Endothelial cell (in vitro differentiated cells): ENCODE measurements at places on chromosomes 16 and 17. TPM values are rescaled to one million over a fixed set of nuclear protein-coding genes. Genes with fewer than 3 reads are reported as not detected.

CCL13 gene
- not detected for total RNA-seq

CD300A gene
- not detected for total RNA-seq

TMUB2 gene
- total RNA-seq: 39.2 TPM

PRR29 gene
- total RNA-seq: 25.3 TPM

ACOX1 gene
- total RNA-seq: 36.1 TPM

SNTB2 gene
- 16.8 TPM for total RNA-seq

- DNase-seq: no peak
These were observed 341.2 kb downstream of the GRIN2A start for GRCh38 chr16:9840761-9841665.

DNA sequence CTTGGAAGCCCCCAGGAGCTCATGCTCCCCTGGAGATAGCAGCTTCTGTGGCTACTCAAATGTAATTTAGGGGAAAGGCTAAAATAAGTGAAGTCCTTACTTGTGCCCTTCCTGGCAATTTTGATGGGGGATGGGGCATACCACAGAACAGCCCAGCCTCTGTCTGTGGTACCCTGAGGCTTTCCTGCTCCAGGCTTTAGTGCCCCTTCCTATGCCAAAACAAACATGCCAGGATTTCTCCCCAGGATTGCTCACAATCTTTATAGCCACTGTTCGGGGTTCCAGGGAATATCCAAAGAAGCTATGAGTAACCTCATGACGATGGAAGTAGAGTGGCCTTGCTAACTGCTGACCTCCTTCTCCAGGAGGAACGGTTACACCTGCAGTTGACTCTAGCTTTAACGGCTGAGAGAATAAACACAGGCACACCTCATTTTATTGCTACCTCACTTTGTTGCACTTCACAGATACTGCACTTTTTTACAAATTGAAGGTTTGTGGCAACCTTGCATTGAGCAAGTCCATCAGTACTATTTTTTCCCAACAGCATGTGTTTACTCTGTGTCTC is 24.9 kb downstream of the CCL4 start:
- no peak for DNase-seq

- no peak for DNase-seq
These were observed 25.1 kb downstream of the PRR11 start for GRCh38 chr17:59180626-59181025.

DNA sequence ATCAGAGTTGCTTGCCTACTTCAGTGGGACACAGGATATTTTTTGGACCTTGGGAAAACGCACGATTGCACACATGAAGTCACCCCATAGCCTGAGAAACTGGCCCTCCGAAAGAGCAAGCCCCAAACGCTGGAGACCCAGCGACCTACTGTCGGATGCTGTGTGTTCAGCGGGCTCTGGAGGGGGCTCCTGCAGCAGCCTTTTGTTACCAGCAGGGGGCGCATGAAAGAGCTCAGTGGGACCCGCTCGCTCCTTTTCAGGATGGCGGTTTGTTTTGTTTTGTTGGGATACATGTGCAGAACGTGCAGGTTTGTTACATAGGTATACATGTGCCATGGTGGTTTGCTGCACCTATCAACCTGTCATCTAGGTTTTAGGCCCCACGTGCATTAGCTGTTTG is 28.4 kb downstream of the MYH3 start:
- peak; percentile 47 for DNase-seq

DNA sequence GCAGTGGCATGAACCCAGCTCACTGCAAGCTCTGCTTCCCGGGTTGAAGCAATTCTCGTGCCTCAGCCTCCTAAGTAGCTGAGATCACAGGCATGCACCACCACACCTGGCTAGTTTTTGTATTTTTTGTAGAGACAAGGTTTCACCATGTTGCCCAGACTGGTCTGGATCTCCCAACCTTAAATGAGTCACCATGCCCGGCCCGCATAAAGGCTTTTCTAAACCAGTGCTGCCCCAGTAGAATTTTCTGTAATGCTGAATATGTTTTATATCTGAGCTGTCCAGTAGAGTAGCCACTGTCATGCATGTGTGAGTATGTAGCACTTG is 36.9 kb upstream of the WSB1 start:
- DNase-seq: no peak

DNA sequence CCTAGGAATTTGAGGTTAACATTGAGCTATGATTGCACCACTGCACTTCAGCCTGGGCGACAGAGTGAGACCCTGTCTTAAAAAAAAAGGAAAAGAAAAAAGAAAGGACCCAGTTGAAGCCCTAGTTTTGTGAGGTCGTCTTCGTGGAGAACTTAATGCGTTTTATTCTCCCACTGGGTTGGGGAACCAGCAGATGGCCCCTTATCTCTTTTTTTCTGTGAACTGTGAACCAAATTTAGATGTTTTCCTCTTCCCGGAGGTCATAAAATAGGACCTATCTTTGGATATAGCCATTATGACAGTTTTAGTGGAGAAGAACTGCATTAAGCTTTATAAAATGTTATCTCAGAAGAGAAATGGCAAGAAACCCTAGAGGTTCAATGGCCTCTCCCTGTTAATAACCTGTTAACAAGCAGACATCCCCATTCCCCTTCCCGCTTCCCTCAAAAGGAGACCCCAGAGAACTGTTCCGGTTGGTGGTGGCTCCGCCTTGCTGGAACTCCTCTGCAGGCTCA is 23.5 kb downstream of the KIAA0513 start:
- DNase-seq: no peak

DNA sequence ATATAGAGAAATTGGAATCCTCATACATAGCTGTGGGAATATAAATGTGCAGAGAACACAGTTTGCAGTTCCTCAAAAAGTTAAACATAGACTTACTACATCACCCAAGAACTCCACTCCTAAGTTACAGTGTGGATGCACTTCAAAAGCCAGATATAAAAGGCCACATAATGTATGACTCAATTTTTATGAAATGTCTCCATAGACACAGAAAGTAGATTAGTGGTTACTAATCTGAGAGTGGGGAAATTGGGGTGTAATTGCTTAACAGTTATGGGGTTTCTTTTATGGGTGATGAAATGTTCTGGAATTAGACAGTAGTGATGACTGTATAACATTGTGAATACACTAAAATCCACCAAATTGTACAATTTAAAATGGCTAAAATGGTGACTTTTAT is 60.9 kb downstream of the CACNG1 start:
- DNase-seq: no peak

DNA sequence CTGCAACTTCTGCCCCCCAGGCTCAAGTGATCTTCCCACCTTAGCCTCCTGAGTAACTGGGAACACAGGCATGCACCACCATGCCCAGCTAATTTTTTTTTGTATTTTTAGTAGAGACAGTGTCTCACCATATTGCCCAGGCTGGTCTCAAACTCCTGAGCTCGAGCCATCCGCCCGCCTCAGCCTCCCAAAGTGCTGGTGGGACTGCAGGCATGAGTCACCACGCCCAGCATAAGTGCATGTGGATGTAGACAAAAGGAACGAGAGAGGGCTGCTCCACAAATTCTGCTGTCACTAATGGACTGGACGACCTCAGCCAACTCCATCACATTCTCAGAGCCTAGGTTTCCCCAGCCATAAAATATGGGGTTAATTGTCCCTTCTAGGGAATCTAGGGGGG is 7.7 kb upstream of the SP2 start:
- no peak for DNase-seq

- DNase-seq: no peak
These were observed 3.7 kb downstream of the CRISPLD2 start for GRCh38 chr16:84823484-84823883.

GRCh38 chr17:77316191-77316641 is 175.4 kb downstream of the SEC14L1 start:
- DNase-seq: no peak

- no peak for DNase-seq
These were observed 60.7 kb upstream of the TNRC6C start for GRCh38 chr17:77897741-77898301.

DNA sequence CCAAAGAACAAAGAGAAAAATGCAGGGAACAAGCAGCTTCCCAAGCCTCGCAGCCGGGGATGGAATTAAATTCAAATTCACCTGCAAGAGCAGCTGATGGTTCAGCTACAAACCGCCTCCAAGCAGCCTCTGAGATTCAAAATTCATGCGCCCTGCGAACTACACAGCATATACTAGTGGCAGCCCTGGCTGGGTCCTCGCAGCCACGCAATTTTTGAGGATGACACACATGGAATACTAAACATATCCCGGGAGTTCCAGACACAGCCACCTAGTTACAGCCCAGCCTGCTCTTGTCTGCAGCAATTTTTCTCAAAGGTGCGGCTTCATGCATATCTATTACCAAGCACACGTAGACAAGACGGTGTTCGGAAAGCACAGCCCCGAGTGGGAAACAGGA is 35.9 kb upstream of the KIFC3 start:
- DNase-seq: no peak

GRCh38 chr16:69186642-69187445 is at the start of gene SNTB2:
Gene SNTB2, plus strand, starts transcription at chr16:69187164. Its CDS starts 3 bp downstream, at chr16:69187167.
- peak; percentile 89 for DNase-seq

- no peak for DNase-seq
These were observed 1.4 kb upstream of the CA7 start for GRCh38 chr16:66842765-66843164.

DNA sequence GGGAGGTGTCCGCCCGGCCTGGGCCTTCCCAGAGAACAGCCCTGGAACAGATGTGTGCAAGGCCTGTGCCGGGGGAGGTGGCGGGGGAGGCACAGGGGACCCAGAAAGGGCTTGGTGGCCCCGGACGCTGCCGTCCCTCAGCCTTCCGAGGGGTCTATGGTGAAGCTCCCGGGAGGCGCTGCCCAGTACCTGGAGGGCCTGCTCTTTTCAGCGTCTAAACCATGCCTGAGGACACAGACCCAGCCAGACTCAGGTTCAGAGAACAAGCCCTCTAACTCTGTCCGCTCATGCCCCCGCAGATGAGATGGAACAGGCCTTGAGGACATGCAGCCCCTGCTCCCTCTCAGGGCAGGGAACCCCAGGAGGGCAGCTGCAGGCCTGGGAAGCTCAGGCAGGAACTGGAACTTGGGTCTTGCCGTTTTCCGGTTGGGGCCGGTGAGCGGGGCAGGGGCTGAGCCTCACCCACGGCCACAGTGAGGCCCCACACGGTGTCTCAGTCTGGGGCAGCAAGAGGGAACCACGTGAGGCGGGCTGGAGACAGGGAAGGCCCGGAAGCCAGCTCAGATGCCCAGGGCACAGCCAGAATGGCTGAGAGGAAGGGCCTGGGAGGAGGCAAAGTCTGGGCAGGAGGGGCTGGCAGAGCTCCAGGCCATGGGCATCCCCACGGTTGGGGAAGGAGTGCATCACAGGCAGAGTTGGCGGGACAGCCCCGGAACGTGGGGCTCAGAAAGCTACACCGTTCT is 12.5 kb downstream of the SLC16A3 start:
- no peak for DNase-seq

GRCh38 chr17:29155966-29156338 is 24.2 kb downstream of the MYO18A start:
- DNase-seq: peak; percentile 47

DNA sequence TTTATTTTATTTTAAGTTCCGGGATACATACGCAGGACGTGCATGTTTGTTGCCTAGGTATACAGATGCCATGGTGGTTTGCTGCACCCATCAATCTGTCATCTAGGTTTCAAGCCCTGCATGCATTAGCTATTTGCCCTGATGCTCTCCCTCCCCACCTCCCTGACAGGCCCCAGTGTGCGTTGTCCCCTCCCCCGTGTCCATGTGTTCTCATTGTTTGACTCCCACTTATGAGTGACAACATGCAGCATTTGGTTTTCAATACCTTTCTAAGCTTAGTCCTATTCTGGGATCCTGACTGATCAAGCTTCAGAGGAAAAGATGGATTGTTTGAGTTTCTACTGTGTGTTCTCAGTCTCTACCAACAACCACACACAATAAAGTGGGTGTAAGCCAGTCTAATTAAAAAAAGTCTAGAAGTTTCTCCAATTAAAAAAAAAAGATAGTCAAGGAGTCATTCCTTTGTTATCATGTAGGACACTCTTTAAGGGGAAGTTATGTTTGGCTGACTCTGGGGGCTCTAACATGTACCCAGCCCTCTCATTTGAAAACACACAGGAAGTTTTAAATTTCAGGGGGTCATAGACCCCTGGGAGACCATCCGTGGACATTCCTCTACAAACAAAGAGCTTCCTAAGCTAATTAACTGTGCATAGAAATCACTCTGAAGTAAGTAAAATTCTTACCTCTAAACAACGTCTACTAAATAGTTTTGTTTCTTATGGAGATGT is 66.3 kb upstream of the ADAMTS18 start:
- no peak for DNase-seq

GRCh38 chr16:68480084-68480995 is 32.0 kb upstream of the SMPD3 start:
- DNase-seq: no peak

DNA sequence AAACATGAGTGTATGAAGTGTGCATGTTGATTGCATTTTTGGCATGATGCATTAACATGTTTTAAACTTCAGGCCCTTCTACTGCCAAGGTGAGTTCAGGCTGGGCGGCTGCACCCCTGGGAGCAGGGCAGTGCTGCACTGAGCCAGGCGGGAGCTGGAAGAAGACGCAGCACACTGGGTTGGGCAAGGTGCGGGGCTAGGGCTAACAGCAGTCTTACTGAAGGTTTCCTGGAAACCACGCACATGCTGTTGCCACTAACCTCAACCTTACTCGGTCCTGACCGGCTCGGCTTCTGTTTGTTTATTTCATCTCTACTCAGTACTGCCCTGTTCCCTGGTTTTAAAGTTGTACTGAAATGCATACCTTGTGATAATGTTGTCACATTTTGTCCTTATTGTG is 61.0 kb downstream of the MAP2K4 start:
- no peak for DNase-seq

- DNase-seq: no peak
These were observed 8.1 kb upstream of the CCL18 start for GRCh38 chr17:36055921-36056520.

GRCh38 chr17:27601069-27601974 is 29.7 kb upstream of the LGALS9 start:
- peak; percentile 87 for DNase-seq

DNA sequence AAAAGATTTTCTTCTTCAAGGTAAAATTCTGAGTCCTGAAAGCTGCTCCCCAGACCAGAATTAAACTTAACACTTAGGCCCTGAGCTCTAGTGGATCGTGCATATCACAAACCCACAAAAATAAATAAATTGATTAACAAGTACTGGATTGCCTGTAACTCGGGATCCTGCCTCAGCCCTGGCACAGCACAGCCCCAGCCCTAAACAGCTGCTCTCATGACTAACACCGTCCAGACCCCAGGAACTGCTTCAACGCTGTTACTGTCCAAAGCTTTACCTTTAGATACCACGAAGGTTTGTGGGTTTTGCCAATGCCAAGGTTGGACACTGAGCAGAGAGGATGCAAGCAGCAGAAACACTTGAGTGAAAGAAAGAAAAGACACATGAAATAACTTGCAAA is 172.5 kb downstream of the COPRS start:
- no peak for DNase-seq
